NCI-H526 treated with DMSO at 0.1 percent for 48 hours (cell line): ENCODE measurements at places on chromosomes 11 and 22.

- DNase-seq: no peak
These were observed 7.6 kb upstream of the CYP2D6 start for GRCh38 chr22:42138122-42138770.

GRCh38 chr22:25511725-25512124 lies 52.8 kb upstream of the GRK3 start:
- no peak for DNase-seq

DNA sequence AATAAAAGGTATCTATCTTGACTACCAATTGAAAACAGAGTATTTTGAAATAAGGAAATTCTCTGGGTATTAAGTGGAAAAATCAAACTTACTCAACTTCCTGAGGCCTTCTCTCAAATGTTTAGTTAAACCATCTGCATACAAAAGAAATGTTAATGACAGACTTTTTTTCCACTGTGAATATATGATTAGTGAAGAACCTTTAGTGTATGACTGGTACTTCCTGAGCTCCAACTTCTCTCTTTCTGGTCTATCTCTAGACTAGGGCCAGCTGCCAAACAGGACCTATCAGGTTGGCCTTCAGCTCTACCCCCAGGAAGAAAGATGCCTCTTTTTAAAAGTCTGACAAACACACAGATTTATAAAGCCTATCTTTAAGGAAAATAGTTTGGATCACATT lies 68.8 kb upstream of the SCUBE2 start:
- no peak for DNase-seq

- DNase-seq: no peak
These were observed 80.1 kb downstream of the GAB2 start for GRCh38 chr11:78337554-78337924.
